ENCODE measurements at places on chromosomes 3 and 15.

- no peak for DNase-seq
Measured at GRCh38 chr15:32802286-32802936, 84.6 kb downstream of the GREM1 start.

GRCh38 chr3:10366651-10367101, 45.8 kb upstream of the SEC13 start:
- DNase-seq: no peak

DNA sequence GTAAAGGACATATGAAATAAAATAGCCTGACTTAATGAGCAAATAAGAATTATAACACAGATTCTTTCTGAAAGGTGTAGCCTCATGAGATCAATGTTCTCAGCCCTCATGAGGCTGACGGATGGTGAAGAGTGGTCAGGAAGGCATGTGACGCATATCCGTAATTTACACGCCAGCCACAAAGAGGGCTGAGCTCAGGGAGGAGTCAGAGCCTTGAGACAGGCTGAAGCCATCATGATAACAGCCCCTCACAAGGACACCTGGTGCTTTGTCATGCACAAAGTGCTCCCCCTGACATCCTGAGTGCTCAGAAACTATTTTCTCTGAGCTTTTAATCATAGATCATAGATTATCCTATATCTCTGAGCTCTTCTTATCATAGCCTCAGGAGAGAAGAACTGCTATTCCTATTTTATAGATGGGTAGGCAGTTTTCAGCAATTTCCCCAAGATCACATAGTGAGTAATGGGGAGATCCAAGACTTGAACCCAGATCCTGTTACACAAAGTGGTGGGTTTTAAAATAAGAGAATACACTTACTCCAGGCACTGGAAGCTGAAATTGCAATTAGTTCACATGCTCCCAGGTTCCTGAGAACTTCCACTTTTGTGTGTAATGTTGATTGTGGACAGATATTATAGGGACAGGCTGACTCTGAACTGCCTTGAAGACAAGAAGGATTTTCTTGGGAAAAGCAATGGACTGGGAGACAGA, 267.1 kb downstream of the RPLP1 start:
- DNase-seq: peak; percentile 82

DNA sequence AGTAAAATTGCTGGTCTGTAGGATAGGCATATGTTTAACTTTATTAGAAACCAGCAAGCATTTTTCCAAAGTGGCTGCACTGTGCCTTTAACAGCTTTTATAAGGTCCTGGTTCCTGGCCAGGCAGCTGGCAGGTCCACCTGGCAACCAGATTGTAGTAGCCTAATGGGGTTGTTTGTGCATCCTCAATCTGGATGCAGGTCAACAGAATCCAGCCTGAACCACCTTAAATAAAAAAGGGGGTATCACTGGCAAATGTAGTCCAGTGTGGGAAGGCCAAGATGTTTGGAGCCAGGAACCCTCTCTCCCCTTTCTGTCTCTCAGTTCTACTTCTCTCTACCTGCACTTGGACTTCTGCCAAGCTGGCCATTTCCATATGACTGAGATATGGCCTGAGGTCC, 200.3 kb downstream of the ZNF621 start:
- DNase-seq: no peak

DNA sequence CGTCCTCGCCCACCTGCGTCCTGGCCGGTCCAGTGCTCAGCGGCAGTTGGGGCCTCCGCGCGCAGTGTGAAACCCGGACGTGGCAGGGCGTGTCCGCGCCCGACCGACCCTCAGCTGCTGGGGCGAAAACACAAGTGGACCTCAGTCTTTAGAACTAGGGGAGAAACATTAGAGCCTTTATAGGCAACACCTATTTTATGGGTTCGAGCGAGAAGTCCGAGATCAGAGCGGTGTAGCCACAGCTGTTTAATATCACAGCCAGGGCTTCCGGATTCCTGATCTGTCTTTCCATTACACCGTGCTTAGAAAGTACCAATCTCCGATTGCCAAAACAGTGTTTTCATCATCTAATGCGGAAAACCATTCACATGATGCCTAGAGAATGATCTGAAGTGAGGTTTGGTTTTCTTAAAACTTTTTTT, 506 bp downstream of the RAD51 start:
- DNase-seq: peak; percentile 23

DNA sequence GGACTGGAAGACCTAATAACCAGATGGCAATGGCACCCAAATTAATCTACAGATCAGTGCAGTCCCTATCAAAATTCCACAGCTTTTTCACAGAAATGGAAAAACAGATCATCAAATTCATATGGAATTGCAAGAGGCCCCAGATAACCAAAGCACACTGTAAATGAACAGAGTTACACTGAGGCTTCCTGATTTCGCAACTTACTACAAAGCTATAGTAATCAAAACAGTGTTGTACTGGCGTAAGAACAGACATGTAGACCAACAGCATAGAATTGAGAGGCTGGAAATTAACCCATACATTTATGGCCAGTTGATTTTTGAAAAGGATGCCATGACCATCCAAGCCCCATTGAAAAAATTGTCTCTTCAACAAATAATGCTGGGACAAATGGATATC, 16.2 kb downstream of the XPC start:
- no peak for DNase-seq

DNA sequence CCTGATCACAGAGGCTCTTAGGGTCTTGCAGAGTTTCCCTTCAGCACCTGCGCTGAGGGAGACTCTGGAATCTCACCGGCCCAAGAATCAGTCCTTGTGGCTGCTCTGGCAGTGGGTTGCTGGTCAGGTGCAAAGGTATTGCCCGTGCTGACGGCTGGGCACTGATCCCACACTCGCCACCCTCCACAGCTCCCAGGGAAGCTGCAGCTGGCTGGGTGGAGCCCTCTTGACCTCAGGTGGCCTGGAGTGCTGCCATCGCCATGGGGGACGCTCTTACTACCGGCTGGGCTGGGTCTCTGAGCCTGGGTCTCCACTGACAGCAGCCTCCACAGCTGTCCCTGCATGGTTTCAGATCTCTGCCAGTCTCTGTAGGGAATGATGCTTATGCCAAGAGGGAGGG, 52.6 kb upstream of the EPHB3 start:
- no peak for DNase-seq

All from naive thymus-derived CD8-positive, alpha-beta T cell (primary cell).